ENCODE measurements at places on chromosomes 1 and 21.
A peak's percentile ranks its signal among the peaks of the same experiment; 100 is the strongest.

DNA sequence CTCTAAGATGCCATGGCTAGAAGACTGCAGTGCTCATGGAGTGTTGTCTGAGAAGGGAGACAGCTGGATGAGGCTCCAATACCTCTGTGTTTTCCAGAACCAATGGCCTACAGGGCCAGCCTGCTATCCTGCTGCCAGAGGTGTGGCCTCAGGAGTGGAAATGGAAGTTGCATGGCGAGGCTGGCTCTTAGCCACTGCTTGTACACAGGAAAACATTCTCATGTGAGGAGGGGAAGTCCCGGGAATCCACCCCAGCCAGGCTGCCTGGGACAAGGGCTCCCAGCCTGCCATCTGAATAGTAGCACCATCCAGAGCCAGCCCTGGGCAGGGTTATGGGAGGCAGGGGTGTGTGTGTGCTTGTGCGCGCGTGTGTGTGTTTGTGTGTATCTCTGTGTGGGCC lies 56.5 kb downstream of the SDC3 start:
- no peak for DNase-seq

GRCh38 chr1:113046569-113046968 lies 26.4 kb upstream of the LRIG2 start:
- peak; percentile 68 for DNase-seq

DNA sequence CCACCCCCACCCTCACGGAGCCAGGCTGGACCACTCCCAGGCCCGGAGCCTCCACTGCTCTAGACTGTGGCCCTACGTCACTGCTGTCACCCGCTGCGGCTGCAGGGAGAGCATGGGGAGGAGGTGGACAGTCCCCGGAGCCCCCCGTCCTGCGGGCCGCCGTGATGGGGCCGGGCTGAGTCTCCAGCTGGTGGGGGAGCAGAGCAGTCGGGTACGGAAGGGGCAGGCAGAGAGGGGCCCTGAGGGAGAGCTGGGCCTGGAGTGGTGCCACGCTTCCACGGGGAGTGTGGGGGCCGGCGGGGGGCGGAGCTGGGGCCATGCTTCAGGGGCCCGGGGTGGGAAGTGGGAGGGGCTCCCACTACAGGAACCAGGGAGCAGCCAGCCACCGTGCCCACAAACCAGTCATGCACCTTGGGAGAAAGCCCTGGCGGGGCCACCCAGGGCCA lies 98.9 kb upstream of the KCNK1 start:
- DNase-seq, result no peak

DNA sequence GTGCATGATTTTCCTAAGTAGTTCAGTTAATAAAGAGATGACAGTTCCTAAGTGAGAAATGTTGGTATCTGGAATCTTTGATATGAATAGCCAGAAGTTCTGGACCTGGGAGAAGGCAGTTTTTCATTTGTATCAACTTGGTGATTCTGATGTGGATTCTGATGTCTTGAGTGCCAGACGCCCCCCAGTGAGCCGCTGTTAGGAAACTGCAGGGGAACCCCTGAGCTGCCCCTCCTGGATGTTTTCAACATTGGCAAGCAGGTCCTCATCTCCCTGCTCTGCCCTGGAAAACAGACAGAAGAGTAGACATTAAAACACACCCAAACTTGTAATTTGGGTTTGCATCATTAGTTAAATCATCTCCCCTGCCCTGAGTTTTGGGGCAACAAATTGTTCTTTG lies 7.4 kb downstream of the ETS2 start:
- DNase-seq, result no peak

GRCh38 chr1:174189428-174190062 lies 30.2 kb downstream of the RABGAP1L start:
- DNase-seq, result no peak

DNA sequence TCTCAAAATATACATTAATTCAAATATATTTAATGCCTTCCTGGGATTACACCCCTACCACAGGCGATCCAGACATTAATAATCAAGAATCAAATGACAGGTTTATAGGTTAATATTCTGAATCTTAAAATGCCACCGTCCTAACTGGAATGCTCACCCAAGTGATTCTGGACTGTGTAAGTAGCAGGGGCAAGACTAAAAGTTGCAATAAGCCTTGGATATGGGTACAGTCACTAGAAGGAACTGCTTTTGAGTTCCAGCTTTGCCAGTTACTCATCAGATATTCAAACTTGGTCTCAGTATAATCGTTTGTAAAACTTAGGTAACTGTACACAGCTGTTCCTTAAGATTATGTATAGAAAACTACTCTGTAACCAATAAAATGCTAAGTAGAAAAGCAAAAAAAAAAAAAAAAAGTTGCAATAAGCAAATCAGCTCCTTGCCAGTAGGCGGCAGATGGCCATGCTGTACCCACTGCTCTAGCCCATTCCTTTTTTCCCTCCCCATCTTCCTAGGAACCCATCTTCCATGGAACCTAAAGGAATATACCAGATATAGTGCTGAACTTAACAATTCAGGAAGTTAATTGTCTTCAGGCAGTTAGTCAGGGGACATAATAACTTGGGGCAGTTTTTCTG lies 10.5 kb downstream of the RO60 start:
- no peak for DNase-seq

GRCh38 chr1:190957565-190957964 lies 479.9 kb upstream of the BRINP3 start:
- no peak for DNase-seq
